ENCODE measurements at places on chromosomes 7 and 10.

GRCh38 chr7:23969443-23969842, 259.4 kb downstream of the STK31 start:
- no peak for DNase-seq

DNA sequence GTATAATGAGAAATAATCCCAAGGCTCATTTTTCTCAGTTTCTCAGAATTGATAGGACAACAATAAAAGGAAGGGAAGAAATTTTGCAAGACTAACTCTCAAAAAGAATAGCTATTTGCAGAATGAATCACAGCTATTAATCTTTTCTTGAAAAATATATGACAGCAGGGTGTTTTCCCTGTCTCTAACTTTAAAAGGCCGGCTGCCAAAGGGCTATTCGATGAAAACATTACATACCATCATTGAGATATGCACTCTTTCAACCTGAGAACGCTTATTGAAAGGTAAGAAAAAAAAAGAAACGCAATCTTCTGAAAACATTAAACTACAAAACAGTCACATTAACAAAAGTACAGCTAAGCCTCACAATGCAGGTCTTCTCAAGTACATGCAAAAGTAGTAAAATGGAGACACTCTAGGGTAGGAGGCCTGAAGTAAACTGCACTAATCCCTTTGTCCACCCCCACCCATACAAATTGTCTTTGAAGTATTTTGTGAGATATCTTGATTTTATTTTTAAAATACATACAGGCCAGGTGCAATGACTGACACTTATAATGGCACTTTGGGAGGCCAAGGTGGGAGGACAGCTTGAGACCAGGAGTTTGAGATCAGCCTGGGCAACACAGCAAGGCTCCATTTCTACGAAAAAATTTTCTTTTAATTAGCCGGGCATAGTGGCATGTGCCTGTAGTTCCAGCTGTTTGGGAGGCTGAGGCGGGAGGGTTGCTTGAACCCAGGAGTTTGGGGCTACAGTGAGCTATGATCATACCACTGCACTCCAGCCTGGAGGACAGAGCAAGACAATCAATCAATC, 83.0 kb downstream of the PARD3 start:
- DNase-seq = no peak

DNA sequence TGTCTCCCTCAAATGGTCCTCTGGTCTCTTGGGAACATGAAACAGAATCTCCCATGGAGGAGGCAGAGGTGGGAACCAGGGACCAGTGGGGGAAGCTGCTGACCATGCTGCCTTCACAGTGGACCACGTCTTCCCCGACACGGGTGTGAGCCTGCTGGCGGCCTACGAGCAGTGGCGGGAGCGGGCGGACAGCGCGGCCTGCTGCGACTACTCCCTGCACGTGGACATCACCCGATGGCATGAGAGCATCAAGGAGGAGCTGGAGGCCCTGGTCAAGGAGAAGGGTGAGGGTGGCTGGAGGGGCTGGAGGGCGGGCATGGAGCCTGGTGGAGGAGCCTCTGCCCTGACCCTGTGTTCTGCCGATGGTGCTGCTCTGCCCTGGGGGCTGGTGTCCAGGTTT, 8.0 kb downstream of the DPYSL4 start:
- no peak for DNase-seq

- DNase-seq = no peak
Observed at GRCh38 chr7:5435291-5436002, 11.8 kb upstream of the TNRC18 start.

DNA sequence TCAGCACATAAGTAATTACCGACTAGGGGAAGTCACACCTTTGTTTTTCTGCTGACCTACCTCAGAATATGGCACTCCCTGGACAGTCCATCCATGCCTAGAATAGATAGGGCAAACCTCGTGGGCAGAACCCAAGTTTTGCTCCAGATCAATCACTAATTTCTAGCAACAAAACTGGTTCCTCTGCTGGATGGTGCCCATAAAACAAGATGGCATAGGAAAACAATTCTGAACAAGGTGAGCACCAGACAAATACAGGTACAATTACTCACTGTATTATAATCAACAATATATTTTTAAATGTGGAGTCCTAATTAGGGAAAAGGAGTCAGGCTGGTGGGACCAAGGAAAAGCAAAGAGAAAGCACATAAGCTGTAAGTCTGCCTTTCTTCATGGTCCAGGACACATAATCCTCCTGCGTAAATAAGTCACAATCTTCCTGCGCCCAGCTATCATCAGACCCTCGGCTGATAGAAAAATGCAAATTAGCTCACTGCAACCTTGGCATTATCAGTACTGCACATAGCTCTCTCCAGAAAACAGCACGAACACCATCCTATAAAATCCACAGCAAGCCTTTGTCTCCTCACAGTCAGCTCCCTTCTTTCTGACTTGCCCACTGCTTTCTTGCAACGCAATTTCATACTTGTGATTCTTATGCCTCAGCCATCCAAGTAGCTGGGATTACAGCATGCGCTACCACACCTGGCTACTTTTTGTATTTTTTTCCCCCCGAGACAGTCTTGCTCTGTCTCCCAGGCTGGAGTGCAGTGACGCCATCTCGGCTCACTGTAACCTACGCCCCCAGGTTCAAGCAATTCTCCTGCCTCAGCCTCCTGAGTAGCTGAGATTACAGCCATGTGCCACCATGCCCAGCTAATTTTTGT, 15.1 kb downstream of the URGCP start:
- DNase-seq = no peak
